M059J (cell line): ENCODE measurements at places on chromosomes 11 and 22. TPM values are rescaled to one million over a fixed set of nuclear protein-coding genes. Genes with fewer than 3 reads are reported as not detected.

PIWIL4 gene
- 0.15 and 0.71 TPM in 2 replicates for total RNA-seq

RIMBP3B gene
- 0.02 and 0.57 TPM in 2 replicates for total RNA-seq

CCDC89 gene
- total RNA-seq = 0.37 and 3.0 TPM in 2 replicates

CDC45 gene
- 26.1 and 32.2 TPM in 2 replicates for total RNA-seq

MOGAT2 gene
- total RNA-seq = not detected in 2 replicates

TESMIN gene
- 5.5 and 12.8 TPM in 2 replicates for total RNA-seq

SNU13 gene
- total RNA-seq = 77.7 and 96.3 TPM in 2 replicates

UPK3A gene
- total RNA-seq = not detected in 2 replicates

PRODH gene
- not detected in 2 replicates for total RNA-seq

PTGDR2 gene
- total RNA-seq = 0.07 TPM in 1 of 2 replicates, not detected in the other

CARD18 gene
- total RNA-seq = not detected in 2 replicates

CATSPER1 gene
- total RNA-seq = 1.6 TPM in 2 replicates

MS4A15 gene
- not detected in 2 replicates for total RNA-seq

BLID gene
- 0.39 and 0.74 TPM in 2 replicates for total RNA-seq

OR8D4 gene
- total RNA-seq = not detected in 2 replicates

WNT11 gene
- total RNA-seq = 2.0 and 3.1 TPM in 2 replicates
